ENCODE measurements at places on chromosomes 3 and 15.

DNA sequence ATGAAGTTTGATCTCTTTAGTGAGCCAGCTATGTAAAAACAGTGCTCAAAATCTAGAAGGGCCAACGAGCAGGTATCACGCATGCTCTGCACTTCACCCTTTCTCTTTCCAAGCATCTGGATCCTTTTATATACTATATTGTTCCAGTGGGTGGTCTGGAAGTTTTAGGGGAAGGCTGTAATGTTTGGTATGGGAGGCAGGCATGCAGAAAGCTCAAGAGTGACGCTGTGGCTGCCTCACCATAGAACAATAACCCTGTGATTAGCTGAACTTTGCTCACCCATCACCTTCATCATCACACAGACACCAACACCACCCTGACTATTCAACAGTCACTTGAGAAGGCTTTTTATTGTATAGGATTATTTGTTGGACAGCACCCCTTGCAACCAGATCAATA is 81.6 kb downstream of the FBN1 start:
- no peak for DNase-seq

- no peak for DNase-seq
These were observed 22.5 kb downstream of the LRTM1 start for GRCh38 chr3:54905261-54905888.

GRCh38 chr3:177778633-177779032 is 581.4 kb upstream of the TBL1XR1 start:
- DNase-seq = no peak

DNA sequence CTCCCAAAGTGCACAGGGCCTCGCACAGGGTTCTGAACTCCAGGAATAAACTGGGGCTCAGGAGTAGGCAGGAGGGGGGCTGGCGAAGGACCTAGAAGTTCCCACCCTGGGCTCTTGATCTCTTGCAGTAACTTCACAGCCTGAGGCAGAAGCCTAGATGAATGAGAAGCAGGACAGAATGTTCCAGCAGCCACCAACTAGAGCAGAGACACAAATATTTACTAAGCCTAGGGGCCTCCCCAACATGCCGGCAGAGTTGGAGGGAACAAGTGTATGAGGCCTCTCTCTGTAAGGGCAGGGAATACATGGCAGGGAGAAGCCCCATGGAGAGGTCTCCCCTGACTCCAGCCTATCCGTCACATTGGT is 25.3 kb upstream of the C15orf39 start:
- no peak for DNase-seq

DNA sequence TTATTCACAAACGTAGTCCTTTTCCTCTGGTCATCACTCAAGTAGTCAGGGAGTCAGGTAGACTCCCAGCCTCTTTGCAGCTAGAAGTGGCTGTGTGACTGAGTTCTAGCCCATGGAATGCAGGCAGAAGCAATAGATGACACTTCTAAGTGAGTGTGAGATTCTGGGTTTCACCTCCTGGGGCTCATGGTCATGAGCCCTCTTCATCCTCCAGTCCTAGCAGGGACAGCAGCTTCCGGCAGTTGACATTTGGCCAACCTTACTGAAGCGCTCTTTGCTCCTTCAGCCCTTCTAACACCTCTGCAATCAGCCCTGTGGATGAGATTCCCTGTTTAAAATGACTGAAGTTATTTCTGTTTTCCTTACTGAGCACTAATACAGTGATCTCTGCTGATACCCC is 21.8 kb downstream of the SLC12A8 start:
- DNase-seq = no peak

DNA sequence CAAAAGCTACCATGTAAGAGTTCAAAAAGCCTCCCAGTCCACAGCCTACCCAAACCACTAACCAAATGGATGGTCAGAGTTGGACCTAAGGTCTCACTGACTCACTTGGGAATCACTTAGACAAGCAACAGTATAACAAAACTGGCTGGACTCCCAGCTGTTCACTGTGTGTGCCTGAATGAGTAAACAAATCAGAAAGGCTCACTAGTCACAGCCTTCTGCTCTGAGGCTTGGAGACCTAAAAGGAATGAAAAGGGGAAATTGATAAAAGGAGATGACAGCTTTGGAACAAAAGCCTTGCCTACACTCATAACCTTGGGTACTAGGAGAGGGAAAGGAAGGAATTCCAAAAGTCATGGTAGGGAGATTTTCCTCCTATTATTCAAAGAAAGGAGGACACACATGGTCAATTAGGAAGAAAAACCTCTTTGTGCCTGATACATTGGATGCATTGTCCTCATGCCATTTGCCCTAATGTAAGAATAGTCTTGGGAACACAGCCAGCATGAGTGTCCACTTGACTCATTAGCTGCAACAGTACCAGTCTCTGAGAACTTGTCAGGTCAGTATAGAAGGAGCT is 92.3 kb downstream of the FRMD5 start:
- no peak for DNase-seq

GRCh38 chr3:18233987-18234716 is 191.0 kb downstream of the SATB1 start:
- DNase-seq = no peak

GRCh38 chr15:78077053-78077870 is at the start of gene TBC1D2B:
TSS of gene TBC1D2B (minus strand) at chr15:78077711. CDS start at chr15:78077652, 59 bp downstream.
- DNase-seq = peak; percentile 76

DNA sequence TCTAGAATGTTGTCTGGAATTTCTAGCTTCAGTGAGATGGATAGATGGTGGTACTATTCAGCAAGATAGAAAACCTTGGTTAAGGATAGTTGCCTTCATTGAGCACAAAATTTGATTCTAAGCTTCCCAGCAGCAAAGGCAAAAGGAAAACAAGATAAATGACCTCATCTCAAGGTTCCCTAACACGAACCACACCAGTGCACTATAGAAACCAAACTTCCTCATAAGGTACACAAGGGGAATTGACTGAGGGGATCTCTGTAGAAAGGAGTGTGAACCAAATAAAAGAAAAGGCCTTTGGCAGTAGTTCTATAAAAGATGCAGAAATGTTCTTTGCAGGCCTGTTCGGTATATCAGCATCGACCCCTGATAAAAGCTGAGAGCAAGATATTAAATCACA is 288.9 kb downstream of the SHQ1 start:
- DNase-seq = no peak

- peak; percentile 59 for DNase-seq
These were observed 1.2 kb downstream of the BNC1 start for GRCh38 chr15:83283138-83283812.

DNA sequence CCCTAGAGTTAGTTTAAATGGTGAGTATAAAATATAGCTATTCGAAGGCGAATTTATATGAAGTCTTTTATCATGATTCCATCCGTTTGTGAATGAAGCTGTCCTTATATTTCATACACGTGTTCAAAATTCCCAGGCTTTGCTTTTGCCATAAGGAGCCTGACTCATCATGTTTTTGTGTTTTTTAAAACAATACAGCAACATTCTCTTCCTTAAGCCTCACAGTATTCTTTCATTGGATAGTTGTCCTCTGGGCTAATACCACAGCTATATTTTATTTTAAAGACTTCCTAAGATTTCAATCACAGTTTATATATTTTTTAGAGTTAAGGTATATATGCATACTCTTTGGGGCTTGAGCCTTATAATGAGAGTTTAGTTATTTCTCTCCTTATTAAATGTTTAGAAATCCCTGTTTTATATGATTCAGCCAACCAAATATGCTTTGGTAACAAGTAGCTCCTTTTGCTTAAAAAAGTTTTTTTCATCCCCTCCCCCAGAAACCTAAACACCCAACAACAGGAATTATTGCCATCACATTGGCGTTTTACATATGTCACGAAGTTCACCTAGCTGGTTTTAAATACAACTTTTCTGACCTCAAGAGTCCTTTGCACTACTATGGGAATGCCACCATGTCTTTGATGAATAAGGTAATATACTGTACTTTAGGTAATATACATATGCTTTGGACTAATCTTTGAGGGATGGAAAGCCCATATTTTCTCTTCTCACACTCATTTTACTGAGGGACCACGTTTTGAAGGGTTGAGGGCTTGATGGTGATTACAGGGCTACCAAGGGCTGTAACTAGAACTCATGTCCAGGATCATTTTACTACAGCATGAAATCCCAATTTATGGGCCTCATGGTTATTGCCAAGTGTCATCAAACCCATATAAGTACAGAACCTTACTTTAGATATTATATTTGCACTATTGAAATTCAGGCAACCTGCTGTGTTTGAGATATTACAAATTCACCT is 28.5 kb downstream of the ST3GAL6 start:
- DNase-seq = no peak

- DNase-seq = no peak
These were observed 1071.6 kb downstream of the PLOD2 start for GRCh38 chr3:145089337-145089736.

GRCh38 chr3:171516765-171517164 is 56.6 kb upstream of the TNIK start:
- no peak for DNase-seq

DNA sequence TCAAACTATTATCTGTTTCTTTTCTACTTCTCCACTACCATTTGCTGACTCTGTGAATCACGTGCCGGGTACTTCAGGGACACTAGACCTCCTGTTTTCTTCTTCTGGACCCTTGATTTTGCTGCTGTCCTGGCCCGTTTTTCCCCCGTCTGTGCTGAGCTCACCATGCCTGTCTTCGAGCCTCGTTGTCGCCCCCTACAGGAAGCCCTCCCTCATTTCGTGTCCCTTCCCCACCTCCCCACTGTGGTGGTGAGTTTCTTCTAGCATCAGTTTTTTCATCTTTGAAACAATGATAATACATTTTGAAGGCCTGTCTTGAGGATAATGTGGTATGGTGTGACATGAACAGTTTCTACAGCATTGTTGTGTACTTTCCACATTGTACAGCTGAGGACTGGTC is 12.8 kb downstream of the GABRG3 start:
- peak; percentile 65 for DNase-seq

DNA sequence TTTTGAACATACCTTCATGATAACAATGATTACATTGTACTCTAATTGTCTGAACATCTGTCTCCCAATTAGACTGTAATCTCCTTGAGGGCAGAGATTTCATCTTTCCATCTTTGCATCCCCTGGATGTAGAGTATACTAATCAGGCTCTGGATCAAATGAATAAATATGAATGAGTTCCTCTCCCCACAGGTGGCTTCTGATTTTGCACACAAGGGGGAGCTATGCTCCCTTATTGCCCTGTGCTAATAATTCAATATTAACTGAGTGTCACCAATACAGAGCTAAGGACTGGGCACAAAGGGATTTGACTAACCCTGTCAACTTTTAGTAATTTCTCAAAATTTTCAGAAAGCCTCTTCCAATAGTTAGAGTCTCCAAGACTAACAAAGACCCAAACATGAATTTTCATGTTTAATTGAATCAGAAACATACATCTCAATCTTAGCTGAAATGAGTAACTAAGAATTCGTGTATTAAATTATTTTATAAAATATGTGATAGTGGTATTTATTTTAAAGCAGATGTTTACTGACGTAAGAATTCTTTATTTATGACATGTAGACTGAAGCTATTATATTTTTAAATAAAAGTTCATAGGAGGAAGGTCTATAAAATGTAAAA is 3.0 kb downstream of the DUOXA1 start:
- no peak for DNase-seq

- DNase-seq = no peak
These were observed 75.2 kb downstream of the APBA2 start for GRCh38 chr15:28960979-28961378.

All from WTC11 (cell line).